ENCODE measurements at places on chromosomes 11 and 22.

- no peak for DNase-seq
Observed at GRCh38 chr11:74142624-74143023, 28.2 kb downstream of the C2CD3 start.

DNA sequence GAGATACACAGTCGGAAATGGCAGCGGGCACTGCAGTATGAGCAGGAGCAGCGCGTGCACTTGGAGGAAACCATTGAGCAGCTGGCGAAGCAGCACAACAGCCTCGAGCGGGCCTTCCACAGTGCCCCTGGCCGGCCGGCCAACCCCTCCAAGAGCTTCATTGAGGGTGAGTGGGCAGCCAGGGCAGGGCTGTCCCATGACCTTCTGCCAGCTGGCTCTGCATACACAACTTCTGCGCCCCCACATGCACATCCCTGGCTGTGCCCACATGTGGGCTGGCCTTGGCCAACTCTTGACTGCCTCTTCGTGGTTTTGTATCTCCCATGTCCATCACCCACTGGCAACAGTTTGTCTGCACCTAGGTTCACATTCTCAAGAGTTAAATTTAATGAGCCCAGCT, 81.1 kb downstream of the MORC2 start:
- no peak for DNase-seq

- DNase-seq, result no peak
Observed at GRCh38 chr11:75576499-75576918, 14.5 kb downstream of the SERPINH1 start.

GRCh38 chr11:3959015-3959902, 103.8 kb downstream of the STIM1 start:
- DNase-seq, result no peak

DNA sequence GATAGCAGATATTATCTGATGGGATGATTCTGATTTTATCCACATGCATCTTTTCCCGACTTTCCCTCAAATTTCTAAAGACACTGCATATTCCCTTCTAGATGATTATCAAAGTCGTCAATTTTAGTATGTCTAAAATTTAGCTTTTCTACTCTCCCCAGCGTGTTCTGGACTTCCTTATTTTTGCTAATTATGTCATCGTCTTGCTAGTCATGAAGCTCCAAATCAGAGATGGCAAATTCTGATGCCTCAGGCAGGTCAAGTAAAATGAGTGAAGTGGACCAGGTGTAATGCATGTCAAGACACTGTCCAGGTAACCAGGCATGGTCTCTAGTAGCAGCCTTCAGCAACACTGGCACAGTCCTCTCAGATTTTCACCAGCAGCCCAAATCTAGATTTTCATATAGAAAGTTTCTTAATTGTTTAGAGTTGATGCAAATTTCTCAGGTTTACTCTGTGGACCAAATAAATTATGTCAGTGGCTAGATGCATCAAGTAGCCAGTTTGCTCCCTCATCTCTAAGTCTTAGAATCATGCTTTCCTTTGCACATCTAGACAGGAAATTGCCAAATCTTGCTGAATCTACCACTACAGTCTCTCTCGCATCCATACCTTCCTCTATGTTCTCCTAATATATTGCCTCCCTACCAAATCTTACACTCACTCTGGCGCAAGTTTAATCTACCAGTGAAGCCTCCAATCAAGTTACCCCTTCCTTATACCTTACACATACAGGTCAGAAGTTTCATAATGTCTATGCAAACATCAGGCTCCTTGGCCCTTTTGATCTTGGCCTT, 10.6 kb downstream of the HSD17B12 start:
- DNase-seq, result no peak

Data from activated CD8-positive, alpha-beta T cell treated with anti-CD3 and anti-CD28 coated beads, Interleukin-2, amount 10 ng/mL, durations not matched to agents 7 days and 5 days (primary cell).